ENCODE measurements at places on chromosomes 1 and 21.

GRCh38 chr21:38467374-38467773 lies 30.9 kb downstream of the ERG start:
- DNase-seq = no peak

DNA sequence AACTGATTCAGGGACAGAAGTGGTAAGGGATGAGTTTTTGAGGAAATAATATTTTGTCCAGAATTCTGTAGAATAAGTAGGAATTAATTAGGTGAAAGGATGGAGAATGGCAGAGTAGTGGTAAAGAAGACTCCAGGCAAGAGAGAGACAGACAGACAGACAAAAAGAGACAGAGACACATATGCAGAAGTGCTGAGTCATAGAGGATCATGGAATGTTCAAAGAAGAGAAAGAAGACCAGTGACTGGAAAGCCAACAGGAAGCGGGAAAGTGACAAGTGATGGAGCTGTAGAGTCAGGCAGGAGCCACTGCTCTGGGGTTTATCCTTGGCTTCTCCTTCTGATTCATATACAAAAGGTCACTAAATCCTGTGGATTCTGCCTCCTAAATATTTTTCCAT lies 85.9 kb downstream of the UROD start:
- DNase-seq = no peak

- no peak for DNase-seq
Observed at GRCh38 chr1:234963904-234964702, 164.5 kb downstream of the TOMM20 start.

- DNase-seq = no peak
Observed at GRCh38 chr1:53121319-53122172, 20.9 kb downstream of the SLC1A7 start.

- DNase-seq = no peak
Observed at GRCh38 chr1:12810691-12811408, 19.7 kb downstream of the PRAMEF1 start.

- DNase-seq = no peak
Observed at GRCh38 chr1:94303005-94303404, 65.6 kb upstream of the ARHGAP29 start.

DNA sequence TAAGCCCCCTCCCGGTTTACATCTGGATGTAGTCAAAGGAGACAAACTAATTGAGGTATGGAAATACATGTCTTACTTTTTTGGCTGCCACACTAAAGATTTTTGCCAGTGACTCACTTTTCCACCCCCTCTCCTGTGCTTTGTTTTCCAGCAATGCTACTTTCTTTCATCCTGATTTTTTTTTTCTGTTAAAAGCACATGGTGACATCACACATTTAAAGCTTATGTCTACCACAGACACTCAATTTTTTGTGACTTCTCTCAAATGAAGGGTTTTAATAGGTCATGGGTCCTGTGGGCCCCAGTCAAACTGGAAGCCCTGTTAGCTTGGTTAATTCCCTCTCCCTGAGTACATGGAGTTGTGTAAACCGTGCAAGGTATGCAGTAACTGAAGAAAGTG lies 2.2 kb downstream of the PPP1R8 start:
- no peak for DNase-seq

DNA sequence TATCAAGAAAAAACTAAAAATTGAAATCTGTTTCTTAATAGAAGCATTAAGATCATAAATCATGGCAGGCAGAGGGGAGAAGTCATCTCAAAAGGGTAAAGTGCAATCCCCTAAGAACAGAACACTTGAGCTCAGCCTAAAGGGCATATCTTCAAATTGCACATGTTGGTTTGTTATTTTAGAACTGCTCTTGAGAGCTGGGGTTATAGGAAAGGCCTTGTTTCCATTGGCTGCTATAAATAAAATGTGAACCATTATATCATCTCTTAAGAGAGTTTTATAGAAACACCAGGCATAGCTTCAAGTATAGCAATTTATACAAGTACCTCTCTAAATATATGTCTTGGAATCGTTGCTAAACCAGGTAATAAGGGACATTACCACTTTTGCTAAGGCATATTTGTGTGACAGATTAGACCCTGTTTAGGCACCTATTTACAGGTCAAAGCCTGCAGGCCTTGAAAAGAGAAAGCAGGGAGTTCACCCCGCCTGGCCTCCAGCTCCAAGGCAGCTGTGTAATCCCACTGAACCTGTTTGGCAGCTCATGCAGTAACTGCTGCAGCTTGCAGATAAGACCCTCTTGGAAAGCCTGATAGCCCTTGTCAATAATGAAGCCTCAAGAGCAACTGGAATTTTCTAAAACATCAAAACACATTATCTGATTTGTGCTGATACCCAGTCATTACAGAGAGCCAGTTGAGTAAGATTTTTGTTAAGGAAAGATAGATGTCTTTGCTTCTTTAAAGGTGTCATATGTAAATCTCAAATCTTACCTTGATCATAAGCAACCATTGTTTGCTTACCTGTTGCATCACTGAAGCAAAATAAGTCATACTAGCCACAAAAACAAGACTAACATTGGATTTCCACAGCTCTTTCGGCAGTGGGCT lies 24.2 kb upstream of the SYDE2 start:
- DNase-seq = no peak

GRCh38 chr21:37627074-37627473 lies 260.5 kb downstream of the DYRK1A start:
- no peak for DNase-seq

- DNase-seq = no peak
Observed at GRCh38 chr21:21003701-21004100, 5.5 kb downstream of the NCAM2 start.

GRCh38 chr1:69569576-69570328 lies 2.0 kb downstream of the LRRC7 start:
- DNase-seq = no peak

GRCh38 chr1:179714159-179714558 lies 28.9 kb upstream of the FAM163A start:
- DNase-seq = no peak

- no peak for DNase-seq
Observed at GRCh38 chr21:42578761-42579415, 65.2 kb downstream of the SLC37A1 start.

DNA sequence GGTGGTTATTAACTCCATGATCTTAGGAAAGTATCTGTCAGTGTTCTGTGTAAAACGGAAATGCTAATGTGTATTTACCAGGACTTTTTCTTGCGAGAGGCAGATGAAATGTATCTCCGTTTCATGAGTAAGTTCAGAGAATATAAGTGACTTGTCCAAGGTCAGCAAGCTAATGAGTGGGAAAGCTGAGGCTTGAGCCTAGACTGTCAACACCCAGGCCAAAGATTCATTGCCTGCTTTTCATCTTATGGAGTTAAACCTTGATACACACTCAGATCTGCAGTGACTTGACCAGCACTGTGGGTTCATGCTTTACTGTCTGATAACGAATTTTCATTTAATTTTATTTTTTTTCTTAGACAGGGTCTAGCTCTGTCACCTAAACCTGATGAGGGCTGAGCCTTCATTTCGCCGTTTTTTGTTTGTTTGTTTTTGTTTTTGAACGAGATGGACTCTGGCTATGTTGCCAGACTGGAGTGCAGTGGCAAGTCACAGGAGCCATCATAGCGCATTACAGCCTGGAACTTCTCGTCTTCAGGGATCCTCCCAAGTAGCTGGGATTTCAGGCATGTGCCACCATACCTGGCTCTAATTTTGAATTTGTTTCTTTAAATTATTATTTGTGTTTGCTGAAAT lies 918 bp upstream of the JTB start:
- no peak for DNase-seq

- DNase-seq = no peak
Observed at GRCh38 chr1:99781798-99782197, 15.4 kb upstream of the FRRS1 start.

GRCh38 chr1:192601143-192601542 lies 25.6 kb downstream of the RGS1 start:
- no peak for DNase-seq

GRCh38 chr1:17588048-17588871 lies 48.8 kb downstream of the ARHGEF10L start:
- no peak for DNase-seq

DNA sequence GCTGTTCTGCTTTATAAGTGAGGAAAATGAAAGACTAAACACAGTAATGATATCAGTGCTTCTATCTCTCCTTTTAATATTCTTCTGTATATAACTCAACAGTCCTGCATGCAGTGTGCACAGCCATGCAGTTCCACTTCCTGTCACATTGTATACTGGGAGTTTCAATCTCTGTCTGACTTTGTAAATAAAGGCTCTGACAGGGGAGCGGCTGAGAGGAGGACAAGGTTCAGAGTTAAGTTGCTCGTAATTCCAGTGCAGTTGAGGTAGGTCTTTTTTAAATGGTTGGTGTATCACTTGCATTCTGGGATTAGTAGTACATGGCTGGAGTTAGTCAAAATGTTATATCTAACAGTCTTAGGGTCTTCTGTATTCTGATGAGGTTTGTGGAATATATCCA lies 264.5 kb downstream of the OLFM3 start:
- DNase-seq = no peak

DNA sequence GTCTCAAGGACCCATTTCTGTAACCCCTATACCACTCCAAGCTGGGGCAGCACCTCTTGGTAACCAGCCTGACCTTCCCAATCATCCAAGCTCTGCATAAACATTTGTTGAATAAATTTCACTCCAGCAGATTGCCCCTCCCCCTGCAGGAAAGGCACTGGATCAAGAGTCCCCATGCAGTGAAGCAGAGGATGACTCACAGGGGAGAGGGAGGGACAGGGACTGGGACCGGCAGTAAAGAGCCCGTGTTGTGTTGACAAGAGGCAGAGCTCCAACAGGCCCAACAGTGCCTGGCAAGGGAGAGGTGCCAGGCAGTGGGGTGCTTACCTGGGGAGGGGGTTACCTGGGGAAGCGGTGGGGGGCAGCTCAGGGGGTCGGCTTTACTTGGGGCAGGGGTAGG lies 32.3 kb downstream of the SLC9A1 start:
- no peak for DNase-seq

- DNase-seq = no peak
Observed at GRCh38 chr1:81392526-81393226, 408.1 kb upstream of the ADGRL2 start.

DNA sequence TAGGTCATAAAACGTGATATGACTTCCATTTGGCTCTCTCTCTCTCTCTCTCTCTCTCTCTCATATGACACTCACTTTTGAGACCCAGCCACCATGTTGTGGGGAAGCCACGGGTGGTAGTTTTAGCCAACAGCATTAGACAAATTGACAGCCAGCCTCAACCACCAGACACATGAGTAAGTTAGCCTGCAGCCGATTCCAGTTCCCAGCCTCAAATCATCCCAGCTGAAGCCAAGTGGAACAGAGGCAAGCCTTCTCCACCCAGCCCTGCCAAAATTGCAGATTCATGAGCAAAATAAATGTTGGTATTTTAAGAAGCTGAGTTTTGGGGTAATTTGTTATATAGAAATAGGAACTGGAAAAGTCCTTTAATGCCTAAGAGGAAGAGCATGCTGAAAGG lies 98.0 kb upstream of the DNAH14 start:
- DNase-seq = no peak

DNA sequence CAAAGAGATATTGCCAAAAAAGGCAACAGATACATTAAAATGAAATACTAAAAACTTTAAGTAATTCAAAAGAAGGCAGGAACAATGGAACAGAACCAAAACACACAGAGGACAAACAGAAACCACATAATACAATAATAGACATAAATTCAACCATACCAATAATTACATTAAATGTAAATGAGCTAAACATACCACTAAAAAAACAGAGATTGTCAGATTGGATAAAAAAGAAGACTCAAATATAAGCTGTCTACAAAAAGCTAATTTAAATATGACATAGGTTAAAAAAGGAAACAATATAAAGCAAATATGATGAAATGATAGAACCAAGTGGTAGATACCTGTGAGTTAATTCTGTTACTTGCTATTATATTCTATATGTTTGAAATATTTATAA lies 44.1 kb upstream of the ATP5PO start:
- no peak for DNase-seq

GRCh38 chr1:103106426-103107341 lies 1.6 kb downstream of the COL11A1 start:
- DNase-seq = peak; percentile 34

DNA sequence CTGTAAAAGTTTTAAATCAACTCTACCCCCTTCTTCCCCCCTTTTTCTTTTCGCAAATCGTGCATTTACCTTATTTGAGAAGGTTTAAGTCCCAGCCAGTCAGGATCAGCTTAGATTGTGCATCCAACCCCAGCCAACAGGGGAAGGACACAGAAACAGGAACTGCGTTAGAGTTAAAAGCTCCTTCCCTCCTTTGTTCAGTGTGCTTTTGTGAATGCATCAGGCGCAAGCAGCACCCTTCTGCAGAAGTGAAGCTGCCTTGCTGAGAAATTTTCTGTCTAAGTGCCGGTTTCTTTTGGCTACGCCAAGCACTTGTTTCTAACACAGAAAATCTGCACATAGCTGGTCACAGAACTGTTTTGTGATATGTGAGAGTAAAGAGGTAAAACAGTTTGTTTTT lies 56.2 kb upstream of the PRRC2C start:
- no peak for DNase-seq

- DNase-seq = no peak
Observed at GRCh38 chr1:41315871-41316270, 45.4 kb upstream of the FOXO6 start.

GRCh38 chr1:162003830-162004215 lies 19.8 kb downstream of the OLFML2B start:
- DNase-seq = no peak

DNA sequence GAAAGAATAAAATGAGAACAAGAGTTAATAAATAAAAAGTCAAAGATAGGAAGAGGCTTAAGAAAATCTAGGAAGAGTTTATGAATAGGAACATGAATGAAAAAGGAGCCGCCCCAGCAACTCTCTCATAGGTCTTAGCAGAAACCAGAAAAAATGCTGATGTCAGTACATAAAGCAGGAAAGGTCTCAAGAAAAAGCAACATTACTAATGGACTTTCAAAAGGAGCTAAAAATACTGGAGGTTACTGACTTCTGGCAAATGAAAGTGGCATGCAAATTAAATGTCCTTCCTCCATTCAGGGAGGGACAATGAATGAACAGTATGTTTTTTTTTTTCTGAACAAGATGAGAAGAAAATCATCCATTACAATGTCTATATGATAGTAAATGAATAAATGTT lies 387.6 kb downstream of the BRINP2 start:
- DNase-seq = no peak

DNA sequence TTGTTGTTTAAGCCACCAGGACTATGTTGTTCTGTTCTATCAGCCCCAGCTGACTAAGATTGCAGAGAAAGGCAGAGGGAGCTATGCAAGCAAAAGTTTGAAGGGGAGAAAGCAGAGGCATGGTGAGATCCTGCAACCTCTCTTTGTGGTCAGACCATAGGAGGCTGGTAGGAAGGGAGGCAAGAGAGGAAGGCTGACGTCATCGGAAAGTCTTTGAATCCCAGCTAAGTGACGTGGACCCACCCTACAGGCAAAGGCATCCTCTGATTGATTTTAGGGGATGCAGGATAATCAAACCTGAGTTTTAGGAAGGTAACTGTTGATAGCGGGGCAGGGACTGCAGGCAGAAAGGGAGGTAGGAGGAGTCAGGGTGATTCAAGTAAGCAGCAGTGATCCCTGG lies 23.3 kb upstream of the TNNI1 start:
- no peak for DNase-seq

DNA sequence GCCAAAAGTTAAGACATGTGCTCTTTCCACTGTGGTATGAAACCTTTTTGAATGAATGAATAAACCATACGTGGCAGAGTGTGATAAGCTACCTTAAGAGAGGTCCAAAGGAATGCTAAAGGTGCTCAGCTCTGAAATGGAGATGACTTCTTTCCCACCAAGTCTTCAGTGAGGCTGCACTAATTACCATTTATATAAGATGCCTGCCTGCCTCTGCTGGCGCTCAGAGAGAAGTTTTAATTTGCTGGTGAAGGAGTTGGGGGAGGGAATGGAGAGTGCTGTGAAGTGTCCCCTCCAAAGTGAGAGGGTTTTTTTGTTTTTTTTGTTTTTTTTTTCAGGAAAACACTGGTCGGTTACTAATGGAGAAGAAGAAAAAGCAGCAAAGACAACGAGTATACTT lies 559.0 kb downstream of the OMA1 start:
- no peak for DNase-seq

Data from GM10248 (cell line).